ENCODE measurements at places on chromosomes 13 and 19. TPM values are rescaled to one million over a fixed set of nuclear protein-coding genes. Genes with fewer than 3 reads are reported as not detected.

DNA sequence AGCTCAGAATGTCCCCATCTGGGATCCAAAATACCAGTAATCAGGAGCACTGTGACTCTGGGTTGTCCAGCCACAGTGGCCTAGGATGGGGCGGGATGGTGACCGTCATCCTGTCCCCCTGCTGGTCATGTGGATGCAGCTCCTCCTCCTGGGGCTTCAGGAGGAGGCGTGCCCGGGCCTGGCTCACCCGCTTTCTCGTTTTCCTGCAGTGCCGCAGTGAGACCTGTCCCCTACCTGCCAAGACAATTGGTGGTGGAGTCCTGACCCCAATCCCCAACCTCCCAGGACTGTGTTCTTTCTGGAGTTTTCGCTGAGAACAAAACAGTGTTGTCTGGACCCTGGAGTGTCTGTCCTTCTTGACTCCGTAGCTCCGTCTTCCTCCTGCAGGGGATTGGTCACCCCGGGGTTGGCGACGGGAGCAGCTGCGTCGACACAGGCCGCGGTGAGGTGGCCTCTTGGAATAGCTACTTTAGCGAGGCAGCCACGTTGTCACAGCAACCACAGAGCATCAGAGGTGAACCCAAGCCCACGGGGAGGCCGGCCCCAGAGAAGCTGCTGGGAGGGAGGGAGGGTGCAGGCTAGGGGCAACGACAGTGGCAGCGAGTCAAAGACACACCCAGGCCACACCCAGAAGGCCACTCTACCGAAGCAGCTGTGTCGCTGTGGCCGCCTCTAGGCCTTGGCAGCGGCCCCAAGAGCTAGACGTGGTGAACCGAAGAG lies 10.2 kb upstream of the EMC10 start:
- no peak for DNase-seq
- H3K36me3 ChIP-seq, result no peaks in the 10 kb centered on the region
- no peak overlapping the region for H3K27ac ChIP-seq
- H3K4me3 ChIP-seq, result no peak overlapping the region
- H3K27me3 ChIP-seq, result no peaks in the 10 kb centered on the region
- no peaks in the 10 kb centered on the region for H3K4me1 ChIP-seq

DNA sequence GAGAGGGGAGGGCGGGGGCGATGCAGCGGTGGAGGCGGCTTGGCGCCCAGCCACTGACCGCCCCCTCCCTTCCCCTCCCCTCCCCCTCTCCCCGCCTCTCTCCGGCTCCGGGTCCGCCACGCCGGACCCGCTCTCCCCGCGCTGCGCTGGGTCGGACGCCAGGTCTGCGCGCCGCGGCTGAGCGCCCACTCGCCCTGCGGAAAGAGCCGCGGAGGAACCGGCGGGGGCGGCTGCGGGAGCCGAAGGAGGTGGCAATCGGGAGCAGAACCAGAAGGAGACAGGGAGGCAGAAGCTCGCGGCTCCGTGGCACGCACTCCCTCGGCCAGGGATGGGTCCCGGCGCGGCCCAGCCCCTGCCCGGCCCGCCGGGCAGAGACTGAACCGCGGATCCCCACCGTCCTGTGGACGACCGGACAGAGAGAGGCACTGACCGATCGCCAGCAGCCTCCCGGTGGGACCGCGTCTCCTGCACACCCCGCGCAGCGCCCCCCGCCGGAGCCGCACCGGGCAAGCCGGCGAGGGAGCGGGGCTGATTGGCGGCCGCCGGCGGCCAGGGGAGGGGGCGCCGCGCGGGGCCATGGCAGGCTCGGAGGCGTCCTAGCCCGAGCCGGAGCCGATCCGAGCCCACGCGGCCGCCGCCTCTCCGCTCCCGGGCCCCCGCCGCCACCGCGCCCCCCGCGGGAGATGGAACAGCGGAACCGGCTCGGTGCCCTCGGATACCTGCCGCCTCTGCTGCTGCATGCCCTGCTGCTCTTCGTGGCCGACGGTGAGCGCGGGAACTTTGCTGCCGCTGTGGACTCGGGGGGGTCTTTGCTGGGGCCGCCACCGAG lies at the start of gene VSTM2B:
Gene VSTM2B (plus strand): TSS at position 94 of the 829 bp plus-strand sequence. CDS start 590 bp downstream, at position 684.
- H3K36me3 ChIP-seq, result no peaks in the 10 kb centered on the region
- peak; percentile 53 for DNase-seq
- no peak within 1 kb of the TSS for H3K27ac ChIP-seq
- no peak within 1 kb of the TSS for H3K4me3 ChIP-seq

- H3K4me1 ChIP-seq, result no peaks in the 10 kb centered on the region
- H3K27ac ChIP-seq, result no peak overlapping the region
- peak; percentile 67 for DNase-seq
- no peak overlapping the region for H3K4me3 ChIP-seq
Measured at GRCh38 chr19:45125975-45126493, 33.1 kb downstream of the PPP1R37 start.

The RGL3 gene
- 32.1 TPM for total RNA-seq

- H3K36me3 ChIP-seq, result no peaks in the 10 kb centered on the region
- H3K27ac ChIP-seq, result no peak overlapping the region
- H3K27me3 ChIP-seq, result no peaks in the 10 kb centered on the region
- no peaks in the 10 kb centered on the region for H3K4me1 ChIP-seq
- no peak overlapping the region for H3K4me3 ChIP-seq
- no peak for DNase-seq
Measured at GRCh38 chr13:57825066-57825465, 193.5 kb downstream of the PCDH17 start.

DNA sequence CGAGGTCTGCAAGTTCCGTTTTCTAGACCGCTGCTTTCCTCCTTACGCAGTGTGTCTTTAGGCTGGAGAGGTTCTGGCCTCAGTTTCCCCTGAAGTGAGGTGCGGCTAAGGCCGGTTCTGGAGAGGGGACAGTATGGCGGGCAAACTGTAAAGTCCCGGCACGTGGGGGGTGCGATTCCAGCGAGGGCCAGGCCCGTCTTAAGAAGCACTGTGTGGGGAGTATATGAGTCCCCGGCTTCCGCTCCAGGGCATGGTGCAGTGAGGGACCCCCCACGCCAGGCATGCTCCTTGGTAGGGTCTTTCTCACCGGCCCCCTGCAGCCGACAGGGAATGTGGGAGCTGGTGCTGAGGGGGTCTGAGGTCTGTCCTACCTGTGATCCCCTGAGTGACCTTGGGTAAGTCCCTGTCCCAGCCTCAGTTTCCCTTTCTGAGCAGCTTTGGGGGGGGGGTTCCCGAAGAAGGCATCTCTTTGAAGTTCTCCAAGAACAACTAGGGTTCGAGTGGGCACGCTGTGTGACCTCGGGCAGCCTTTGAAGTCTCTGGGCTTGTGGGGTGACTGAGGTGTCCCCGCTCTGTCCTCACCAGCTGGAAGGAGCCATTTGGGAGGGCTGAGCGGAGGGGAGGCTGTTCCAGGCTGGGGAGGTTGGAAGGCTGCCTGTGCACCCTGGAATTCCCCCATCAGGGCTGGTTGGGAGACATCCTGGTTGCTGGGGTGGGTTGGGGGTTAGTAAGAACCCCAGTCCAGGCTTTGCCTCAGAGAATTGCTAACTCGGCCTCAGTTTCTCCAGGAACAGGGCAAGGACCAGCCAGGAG lies 1.5 kb downstream of the NFIC start:
- no peaks in the 10 kb centered on the region for H3K36me3 ChIP-seq
- peak overlapping the region; percentile 89 for H3K27ac ChIP-seq
- peak; percentile 63 for DNase-seq
- H3K4me3 ChIP-seq, result peak overlapping the region; percentile 63
- no peaks in the 10 kb centered on the region for H3K27me3 ChIP-seq
- H3K4me1 ChIP-seq, result peaks cover 10% of the 10 kb centered on the region

DNA sequence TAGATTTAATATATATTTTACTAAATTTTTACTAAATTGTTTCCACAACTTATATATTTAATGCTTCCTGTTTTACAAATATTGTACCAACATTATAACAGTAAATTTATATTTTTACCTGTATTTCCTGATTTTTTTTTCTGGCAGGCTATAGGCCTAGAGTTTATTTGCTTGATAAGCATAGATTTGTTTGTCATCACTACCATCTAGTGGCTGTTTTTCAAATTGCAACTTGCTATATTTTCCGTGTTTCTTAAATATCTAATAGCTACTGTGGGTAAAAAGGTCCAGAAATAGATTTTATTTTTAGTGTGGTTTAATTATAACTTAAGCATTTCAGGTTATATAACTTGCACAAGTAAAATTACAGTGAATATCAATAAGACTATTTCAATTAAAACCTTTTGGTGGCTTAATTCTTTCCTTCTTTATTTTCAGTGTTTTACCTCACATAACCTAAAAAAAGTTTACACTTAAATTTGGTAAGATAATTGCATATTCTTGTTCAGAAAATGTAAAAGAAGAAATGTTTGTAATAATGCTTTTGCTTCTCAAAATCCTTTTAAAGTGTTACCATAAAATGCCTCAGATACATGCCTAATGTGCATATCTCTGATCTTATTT lies 60.6 kb downstream of the NDFIP2 start:
- H3K27me3 ChIP-seq, result no peaks in the 10 kb centered on the region
- H3K27ac ChIP-seq, result no peak overlapping the region
- no peak overlapping the region for H3K4me3 ChIP-seq
- no peak for DNase-seq
- no peaks in the 10 kb centered on the region for H3K4me1 ChIP-seq
- H3K36me3 ChIP-seq, result peaks cover 3% of the 10 kb centered on the region

GRCh38 chr13:42656958-42657357 lies 83.0 kb downstream of the TNFSF11 start:
- H3K4me1 ChIP-seq, result no peaks in the 10 kb centered on the region
- H3K27ac ChIP-seq, result no peak overlapping the region
- H3K36me3 ChIP-seq, result no peaks in the 10 kb centered on the region
- no peaks in the 10 kb centered on the region for H3K27me3 ChIP-seq
- no peak overlapping the region for H3K4me3 ChIP-seq

DNA sequence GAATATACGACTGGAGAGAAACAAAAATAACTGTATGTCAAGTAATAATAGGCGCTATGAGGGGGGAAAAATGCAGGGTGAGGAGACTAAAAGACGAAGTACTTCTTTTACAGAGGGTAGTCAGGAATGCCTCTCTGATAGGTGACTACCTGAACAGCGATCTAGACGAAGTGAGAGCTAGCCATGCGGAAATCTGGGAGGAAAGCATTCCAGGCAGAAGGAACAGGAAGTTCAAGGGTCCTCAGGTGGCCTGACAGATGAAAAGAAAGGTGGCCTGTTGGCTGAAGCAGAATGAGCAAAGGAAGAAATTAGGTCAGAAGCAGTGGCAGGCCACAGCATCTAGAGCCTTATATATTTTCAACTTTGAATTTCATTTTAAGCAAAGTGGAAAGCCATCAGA lies 13.3 kb downstream of the ZDHHC20 start:
- H3K27me3 ChIP-seq, result no peaks in the 10 kb centered on the region
- DNase-seq, result no peak
- H3K36me3 ChIP-seq, result no peaks in the 10 kb centered on the region

DNA sequence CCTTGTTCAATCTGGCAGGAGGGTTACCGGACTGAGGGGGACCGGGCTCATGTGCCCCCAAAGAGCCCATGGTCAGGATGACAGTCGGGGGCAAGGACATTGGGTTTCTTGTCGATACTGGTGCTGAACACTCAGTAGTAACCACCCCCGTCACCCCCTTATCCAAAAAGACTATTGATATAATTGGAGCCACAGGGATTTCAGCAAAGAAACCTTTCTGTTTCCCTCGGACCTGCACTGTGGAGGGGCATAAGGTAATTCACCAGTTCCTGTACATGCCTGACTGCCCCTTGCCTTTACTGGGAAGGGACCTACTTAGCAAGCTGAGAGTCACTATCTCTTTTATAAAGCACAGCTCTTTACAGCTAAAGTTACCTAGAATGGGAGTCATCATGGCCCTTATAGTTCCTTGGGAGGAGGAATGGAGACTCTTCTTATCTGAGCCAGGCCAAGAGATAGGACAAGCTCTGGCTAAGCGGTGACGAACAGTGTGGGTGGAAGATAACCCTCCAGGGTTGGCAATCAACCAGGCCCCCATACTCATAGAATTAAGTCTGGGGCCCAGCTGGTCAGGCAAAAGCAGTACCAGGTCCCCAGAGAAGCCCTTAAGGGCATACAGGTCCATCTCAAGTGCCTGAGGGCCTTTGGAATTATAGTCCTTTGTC lies 603.7 kb downstream of the UQCRFS1 start:
- no peak for DNase-seq
- H3K36me3 ChIP-seq, result no peaks in the 10 kb centered on the region

GRCh38 chr13:75294110-75294509 lies 187.9 kb downstream of the TBC1D4 start:
- no peak for DNase-seq
- no peak overlapping the region for H3K27ac ChIP-seq
- H3K27me3 ChIP-seq, result no peaks in the 10 kb centered on the region
- H3K4me3 ChIP-seq, result no peak overlapping the region

The PSG2 gene
- not detected for total RNA-seq

The DHDH gene
- not detected for total RNA-seq

DNA sequence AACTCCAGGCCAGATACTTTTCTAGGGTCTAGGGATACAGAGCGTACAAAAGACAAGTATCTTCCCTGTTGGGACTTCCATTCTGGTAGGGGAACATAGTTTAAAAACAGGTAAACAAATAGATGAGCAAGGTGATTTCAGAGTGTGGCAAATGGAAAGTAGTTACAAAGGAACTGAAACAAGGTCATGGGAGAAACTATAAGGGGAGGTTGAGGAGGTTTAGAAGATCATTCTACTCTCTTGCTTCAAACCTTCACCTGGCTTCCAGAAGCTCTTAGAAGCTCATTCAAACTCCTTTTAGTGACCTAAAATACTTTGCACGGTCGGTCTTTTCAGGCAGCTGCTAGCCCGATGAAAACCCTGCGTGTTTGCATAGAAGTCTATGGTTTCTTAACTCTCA lies 9.1 kb downstream of the FFAR2 start:
- peaks cover 16% of the 10 kb centered on the region for H3K4me1 ChIP-seq
- H3K36me3 ChIP-seq, result no peaks in the 10 kb centered on the region
- no peak overlapping the region for H3K4me3 ChIP-seq

The NCLN gene
- 68.1 TPM for total RNA-seq

The IGFL1 gene
- not detected for total RNA-seq

The C19orf85 gene
- not detected for total RNA-seq

DNA sequence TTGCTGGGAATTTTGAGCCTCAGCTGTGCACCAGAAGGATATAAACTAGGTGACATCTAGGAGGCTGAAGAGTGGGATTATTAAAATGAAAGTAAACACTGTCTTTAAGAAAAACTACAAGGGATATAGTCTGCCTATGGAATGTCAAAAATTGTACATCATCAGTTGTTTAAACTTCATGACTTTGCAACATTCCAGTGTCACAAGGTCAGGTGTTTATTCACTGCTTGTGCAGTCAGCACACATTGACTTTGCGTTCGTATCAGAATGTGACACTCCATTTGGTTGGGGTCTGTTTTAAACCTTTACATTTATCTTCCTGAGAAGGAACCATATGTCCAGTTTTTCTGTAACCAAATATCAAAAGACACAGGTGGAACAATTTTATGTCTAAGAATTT lies 85.6 kb downstream of the KL start:
- no peaks in the 10 kb centered on the region for H3K4me1 ChIP-seq
- no peak overlapping the region for H3K27ac ChIP-seq
- H3K4me3 ChIP-seq, result no peak overlapping the region
- H3K27me3 ChIP-seq, result no peaks in the 10 kb centered on the region
- H3K36me3 ChIP-seq, result no peaks in the 10 kb centered on the region

GRCh38 chr13:75881109-75881775 lies 245.1 kb downstream of the LMO7 start:
- no peak overlapping the region for H3K4me3 ChIP-seq
- H3K4me1 ChIP-seq, result no peaks in the 10 kb centered on the region
- no peaks in the 10 kb centered on the region for H3K36me3 ChIP-seq
- H3K27ac ChIP-seq, result no peak overlapping the region
- DNase-seq, result no peak

GRCh38 chr19:48600679-48601417 lies 5.7 kb upstream of the SPACA4 start:
- no peaks in the 10 kb centered on the region for H3K36me3 ChIP-seq
- H3K27me3 ChIP-seq, result no peaks in the 10 kb centered on the region
- DNase-seq, result peak; percentile 62
- H3K27ac ChIP-seq, result no peak overlapping the region

The SLC25A41 gene
- 0.14 TPM for total RNA-seq

GRCh38 chr13:58721273-58721672 lies 1089.7 kb downstream of the PCDH17 start:
- DNase-seq, result no peak
- H3K27ac ChIP-seq, result no peak overlapping the region
- H3K27me3 ChIP-seq, result no peaks in the 10 kb centered on the region
- no peaks in the 10 kb centered on the region for H3K36me3 ChIP-seq

The COL5A3 gene
- 2.4 TPM for total RNA-seq
